ENCODE measurements at places on chromosomes 4 and X.

DNA sequence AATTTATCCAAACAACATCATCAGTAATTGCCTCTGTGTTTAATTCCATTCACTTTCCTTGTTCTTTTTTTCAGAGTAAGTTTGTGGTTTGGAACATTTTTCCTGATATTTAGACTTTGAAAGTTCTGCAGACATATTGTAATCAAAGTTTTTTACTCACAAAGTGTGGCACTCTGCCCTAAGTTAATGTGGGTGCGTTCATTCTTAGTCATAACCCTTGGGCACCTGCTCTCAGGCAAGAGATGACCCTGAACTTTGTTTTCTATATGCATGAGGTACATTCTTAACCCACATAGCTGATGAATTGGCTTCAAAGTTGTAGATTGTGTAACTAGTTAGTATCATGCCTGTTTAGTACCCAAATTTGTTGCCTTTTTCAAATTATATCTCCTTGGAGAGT lies 424.3 kb downstream of the GRXCR1 start:
- no peak for DNase-seq

- DNase-seq: no peak
These were observed 94.5 kb downstream of the CASK start for GRCh38 chrX:41828826-41829225.

DNA sequence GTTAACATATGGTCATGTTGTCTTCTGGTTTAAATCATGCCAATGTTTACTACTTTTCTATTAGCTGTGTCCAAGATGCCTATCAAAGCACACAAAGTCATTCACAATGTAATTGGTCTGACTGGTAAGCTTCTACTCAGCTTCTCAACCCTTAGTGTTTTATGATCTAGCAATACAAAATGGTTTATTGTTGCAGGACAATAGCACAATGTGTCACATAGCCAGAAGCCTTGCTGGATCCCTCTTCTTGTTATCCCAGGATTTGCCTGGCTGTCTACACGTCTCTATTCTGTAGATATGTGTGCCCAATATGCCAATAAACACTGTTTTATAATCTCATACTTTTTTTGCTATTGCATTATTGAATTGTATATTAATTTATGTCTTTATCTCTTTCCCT lies 1111.0 kb upstream of the AGA start:
- no peak for DNase-seq

- no peak for DNase-seq
These were observed 263.1 kb upstream of the KLF3 start for GRCh38 chr4:38400946-38401345.

DNA sequence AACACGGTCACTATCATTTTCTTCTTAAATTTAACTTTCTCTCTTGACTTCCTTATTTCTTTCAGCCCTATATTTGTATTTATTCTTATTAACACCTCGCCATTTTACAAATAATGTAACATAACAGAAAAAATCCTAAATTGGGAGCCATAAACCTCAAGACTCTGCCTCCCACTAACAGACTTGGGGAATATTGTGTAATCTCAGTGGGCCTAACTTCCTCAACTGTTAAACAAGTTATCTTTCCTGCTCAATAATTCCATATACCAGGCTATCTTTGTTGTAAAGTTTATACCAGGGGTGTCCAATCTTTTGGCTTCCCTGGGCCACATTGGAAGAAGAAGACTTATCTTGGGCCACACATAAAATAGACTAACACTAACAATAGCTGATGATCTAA lies 26.2 kb downstream of the PRSS12 start:
- no peak for DNase-seq

- DNase-seq: no peak
These were observed 155.8 kb upstream of the HAND2 start for GRCh38 chr4:173685831-173686210.

- no peak for DNase-seq
These were observed 140.4 kb upstream of the GRID2 start for GRCh38 chr4:92163348-92163747.

GRCh38 chrX:65642914-65643491 lies 24.5 kb upstream of the MSN start:
- DNase-seq: no peak

- peak; percentile 77 for DNase-seq
These were observed 19.1 kb downstream of the CD99 start for GRCh38 chrX:2710041-2710840.

DNA sequence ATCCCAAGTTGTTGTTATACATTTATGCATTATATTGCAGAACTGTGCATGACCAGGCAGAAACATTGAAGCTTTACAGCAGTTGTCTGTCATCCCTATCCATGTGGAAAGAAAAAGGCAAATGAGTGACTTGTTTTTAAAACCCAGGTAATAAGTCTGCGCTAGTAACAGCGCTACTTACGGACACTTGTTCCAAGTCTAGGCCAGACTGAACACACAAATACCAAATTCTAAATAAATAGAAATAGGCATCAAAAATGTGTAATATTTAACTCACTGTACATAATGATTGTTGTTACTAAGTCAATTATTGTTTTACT lies 548 bp upstream of the MAML3 start:
- no peak for DNase-seq

DNA sequence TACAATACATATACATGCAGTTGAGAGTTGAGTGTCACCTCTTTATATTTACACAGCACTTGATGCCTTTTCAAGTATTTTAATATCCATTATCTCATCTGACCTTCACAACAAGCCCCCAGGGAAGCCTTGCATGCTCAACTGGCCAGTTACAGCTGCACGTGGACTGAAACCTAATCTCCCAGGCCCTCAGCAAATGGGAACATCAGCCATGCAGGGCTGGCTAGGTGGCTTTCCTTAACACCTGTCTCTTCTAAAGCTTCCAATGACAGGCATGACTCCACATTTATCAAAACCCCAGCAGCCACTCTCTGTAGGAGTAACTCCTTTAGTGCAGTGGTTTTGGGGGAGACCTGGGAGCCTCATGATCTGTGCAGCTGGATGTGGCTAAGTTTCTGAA lies 56.4 kb downstream of the PHKA2 start:
- no peak for DNase-seq

- DNase-seq: no peak
These were observed 1.1 kb downstream of the OGT start for GRCh38 chrX:71533851-71534561.

GRCh38 chrX:20595928-20596575 lies 329.3 kb upstream of the RPS6KA3 start:
- peak; percentile 7 for DNase-seq

GRCh38 chrX:120617996-120618630 lies 11.7 kb downstream of the C1GALT1C1 start:
- no peak for DNase-seq

DNA sequence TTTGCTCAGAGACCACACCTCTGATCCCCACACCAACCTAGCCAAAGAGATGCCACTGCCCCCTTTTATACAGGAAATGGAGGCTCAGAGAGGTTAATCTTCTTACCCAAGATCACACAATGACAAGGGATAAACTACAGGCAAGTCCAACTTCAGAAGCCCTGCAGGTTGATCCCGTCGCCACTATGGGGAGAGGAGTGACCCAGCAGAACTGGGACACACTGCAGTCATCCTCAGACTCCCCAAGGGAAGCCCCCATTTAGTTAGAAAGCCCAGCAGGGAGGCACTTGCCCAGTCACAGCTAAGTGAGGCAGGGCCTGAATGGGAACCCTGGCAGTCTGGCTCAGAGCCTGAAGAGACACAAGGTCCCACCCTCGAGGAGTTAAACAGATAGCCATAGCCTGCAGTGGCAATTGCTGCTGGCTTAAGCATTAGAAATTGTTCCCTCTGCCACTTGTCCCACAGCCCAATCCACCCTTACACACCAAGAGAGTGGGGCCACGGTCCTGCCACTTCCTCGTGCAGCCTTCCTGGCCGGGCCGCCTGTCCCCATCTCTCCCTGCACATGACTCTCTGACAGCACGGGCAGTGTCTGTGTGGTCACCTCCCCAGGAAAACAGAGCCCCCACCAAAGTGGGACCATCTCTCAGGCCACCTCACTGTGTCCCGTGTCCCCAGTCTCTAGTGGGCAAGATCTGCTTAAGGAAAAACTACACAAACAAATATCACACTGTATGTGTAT lies 2.7 kb downstream of the JAKMIP1 start:
- no peak for DNase-seq

DNA sequence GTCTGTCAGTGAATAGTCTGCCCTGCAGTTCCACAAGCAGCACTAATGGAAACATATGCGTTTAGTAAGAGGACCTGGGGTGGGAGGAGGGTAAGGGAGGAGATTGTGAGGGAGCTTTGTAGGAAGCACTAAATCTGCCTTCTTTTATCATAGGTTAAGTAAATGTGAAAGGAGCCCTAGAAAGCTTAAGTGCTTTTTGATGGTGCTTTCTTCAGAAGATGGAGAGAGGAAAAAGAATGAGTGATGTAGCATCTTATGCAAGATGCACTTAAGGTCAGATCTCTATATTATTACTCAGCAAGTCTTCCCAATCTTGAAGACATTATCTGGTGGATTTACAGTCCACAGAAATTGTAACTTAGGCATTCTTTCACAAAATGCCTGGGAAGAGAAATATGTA lies 322.7 kb downstream of the PDHA2 start:
- peak; percentile 0 for DNase-seq

DNA sequence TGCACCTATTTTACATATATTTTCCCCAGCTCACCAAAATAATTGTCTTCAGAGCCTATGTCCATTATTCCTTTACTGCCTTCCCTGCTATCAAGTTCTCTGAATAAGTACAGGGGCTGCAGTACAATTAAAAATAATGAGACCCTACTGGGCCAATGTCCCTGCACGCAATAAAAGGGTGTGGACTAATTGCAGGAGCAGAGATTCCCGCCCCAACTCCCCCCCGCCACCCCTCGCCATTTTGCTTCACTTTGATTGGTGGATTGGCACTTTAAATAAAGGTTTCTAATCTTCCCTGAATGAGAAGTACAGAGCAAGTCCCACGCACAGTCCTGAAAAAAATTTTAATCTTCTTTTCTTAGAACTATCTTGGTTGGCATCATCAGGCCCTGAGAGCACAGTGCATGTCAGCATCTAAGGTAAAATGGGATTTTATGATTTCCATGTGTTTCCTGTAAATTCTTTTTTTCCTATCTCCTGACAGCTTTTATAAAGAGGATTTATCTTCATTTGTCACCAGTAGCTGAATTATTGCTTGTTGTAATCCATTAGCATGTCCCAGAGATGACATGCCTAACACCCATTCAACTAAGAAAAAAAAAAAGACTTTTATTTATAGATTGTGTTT lies at the start of gene AMBN:
TSS of gene AMBN (plus strand) at position 302 of the 628 bp plus-strand sequence. CDS start at position 405, 103 bp downstream.
- no peak for DNase-seq

DNA sequence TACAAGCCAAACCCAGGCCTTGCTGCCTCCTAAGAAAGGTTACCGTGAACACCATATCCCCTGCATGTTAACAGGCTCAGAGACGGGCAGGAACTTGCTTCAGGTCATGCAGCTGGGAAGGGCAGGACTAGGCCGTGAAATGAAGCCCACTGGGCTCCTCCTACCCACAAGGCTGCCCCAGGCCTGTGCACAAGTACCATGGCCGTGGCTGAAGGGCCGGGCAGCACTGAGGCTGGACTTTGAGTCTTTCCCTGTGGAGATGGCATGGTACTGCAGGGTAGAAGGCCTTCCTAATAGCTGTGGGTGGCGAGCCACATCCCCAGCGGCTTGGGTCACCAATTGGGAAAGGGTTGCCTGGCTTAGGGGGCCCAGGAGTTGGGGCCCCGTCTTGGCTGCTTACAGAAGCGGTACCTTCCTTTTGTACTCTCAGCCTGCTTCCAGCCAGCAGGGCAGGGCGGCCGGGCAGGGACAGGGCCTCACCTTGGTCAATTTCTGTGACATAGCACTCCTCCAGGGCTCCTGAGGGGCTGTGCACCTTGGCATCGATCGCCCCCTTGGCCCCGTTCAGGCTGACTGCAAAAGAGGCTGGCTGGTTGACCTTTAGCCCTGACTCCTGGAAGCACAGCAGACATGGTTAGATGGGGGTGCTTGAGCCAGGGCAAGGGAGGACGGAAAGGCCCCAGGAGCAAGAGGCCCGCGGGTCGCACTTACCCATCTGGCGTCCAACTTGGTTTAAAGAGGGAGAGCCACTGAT lies 23.8 kb downstream of the FLNA start:
- no peak for DNase-seq

DNA sequence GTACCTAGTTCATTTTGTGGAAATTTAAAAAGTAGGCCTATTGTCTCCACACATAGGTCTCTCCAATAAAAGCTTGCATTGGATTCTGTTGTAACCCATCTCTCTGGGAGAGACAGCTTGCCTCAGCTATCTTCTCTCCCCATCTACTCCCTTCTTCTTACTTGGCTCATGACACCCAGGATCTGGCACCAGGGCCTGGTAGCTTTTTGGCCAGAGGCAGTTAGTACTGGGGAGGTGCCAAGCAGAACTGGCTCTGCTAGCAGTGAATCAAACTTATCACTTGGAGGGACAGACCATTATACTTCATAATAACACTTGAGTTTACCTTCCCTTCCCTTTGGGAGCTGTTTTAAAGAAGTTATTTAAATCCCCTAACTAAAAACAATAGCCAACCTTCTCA lies 31.8 kb downstream of the PLAC1 start:
- DNase-seq: no peak

DNA sequence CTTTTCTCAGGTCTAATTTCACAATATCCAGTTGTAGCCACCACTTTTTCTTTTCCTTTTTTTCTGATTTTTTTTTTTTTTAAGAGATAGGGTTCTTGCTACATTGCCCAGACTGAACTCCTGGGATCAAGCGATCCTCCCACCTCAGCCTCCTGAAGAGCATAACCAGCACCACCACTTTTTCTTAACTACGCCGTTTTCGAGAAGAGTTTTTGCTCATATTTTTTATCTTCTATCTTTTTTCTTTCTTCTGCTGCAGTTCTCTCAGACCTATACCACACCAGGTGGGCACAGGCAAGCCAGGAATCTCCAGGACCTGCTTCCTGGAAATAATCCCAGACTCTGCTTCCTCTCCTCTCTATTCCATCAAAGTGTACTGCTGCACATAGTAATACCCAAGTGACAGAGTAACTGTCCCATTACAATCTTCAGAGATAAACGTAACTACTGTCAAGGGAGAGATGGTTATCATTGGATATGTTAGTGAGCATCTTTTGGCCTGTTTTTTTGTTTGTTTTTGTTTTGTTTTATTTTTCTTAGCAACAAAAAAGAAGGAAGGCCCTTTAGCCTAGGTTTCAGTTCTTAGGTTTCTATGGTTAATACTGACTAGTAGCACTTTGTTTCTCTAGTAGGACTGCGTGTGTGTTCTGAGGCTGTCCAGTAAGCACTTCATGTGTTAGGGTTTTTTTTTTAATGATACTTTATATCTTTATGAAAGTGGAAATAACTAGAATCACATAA lies 59.2 kb upstream of the TXK start:
- no peak for DNase-seq
